Suprapubic skin (tissue), 4 donors: ENCODE measurements at places on chromosomes 11 and 22.

- no peak for DNase-seq
These were observed 27.7 kb downstream of the RTN4R start for GRCh38 chr22:20240447-20240764.

GRCh38 chr11:125980436-125980835 lies 34.6 kb downstream of the VSIG10L2 start:
- no peak for DNase-seq

DNA sequence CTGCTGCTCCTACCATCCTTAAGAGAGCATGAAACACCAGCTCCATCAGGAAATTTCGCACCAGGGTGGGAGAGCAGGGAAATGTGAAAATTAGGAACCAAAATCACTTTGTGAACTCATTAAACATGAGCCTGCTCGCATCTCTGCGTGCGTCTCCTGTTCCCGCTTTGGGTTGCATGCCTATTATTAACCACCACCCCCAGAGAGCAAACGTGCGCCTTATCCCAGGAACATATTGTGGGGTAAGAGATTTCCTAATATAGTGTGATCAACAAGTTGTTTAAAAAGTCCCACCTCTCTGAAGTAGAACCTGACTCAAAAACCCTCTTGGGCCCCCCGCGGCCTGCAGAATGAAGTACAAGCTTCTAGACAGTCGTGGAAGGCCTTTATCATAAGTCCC lies 115.0 kb downstream of the TENM4 start:
- DNase-seq: no peak

GRCh38 chr11:2569731-2570210 lies 125.0 kb downstream of the KCNQ1 start:
- no peak for DNase-seq

GRCh38 chr11:93858121-93858775 lies 7.8 kb upstream of the VSTM5 start:
- DNase-seq: no peak

DNA sequence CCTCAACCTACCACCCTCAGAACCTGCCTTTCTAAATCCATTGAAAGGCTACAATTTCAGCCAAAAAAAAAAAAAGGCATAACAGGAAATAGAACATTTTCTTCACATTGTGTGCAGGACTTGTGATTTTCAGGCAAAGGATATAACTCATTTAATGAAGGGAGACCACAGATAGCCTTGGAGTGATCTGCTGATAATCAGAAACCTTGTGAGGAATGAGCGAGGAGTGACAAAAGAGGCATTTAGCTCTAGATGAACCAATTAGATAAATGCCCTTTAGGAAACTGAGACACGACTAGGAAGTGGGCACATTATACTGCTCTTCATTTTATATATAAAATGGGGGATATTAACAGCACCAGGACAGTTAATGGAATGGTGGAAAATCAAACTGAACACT lies 216.5 kb upstream of the GRIA4 start:
- no peak for DNase-seq

GRCh38 chr11:125170510-125171031 lies 6.0 kb downstream of the PKNOX2 start:
- DNase-seq: no peak

DNA sequence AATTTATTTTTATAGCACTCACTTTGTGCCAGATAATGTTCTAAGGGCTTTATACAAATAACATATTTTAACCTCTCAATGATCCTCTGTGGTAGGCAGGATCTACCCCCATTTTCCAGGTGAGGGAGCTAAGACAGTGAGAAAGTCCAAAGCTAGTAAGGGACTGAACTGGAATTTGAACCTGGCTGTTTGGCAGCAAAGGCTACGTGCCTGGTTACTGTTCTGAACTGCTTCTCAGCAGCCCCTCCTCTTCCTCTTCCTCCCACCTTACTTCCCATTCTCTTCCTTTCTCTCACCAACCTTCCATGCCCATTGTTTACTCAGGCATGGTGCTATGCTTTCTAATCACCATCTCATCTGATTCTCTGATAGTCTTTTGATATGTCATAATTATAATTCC lies 82.0 kb downstream of the INSC start:
- DNase-seq: no peak

DNA sequence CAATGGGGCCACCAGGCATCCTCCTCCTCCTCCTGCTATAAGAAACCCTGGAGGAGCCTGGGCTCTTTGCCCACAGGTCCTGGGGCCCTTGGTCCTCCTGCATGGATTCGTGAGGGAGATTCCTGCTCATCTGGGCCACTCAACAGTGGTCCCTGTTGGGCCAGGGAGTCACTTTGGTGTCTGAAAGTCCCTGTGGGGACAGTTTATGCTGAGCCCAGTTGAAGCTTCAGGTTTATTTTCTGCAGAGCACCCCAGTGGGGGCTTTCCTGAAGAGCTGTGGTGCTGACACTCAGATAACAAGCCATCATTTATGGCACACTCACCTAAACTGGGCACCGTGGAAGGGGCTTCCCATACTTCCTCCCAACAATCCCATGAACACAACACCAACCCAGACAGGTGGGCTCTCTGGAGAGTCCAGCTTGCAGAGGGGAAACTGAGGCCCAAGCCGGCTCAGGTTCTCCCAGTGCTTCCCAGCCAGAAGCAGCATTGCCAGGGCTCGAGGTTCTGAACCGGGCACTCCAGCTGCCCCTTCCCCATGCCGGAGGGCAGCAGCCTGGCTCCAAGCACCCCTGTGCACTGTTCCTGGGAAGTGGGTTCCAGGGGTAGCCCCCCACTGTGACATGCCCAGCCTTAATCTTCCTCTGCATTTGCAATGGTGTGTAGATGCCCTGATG lies 91.3 kb downstream of the MYEOV start:
- DNase-seq: no peak

DNA sequence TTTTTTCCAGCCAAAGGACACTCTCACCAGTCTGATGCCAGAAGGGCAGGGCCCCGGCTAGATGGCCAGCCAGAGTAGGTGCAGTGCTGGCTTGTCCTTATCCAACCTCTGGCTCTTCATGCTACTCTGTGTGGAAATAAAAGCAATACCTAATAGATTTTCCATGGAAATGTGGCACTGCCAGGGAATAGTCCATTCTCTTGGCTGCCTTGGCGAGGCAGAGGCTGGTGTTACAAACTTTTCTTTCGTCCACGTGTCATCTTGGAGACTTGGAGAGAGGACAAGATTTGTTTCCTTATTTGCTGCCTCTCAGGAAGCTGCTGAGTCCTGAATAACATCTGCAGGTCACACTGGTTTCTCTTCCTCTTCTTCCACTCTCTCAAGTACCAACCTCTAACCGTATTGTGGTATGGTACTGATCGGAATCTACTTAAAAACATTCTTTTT lies 17.2 kb upstream of the C1QTNF4 start:
- no peak for DNase-seq

DNA sequence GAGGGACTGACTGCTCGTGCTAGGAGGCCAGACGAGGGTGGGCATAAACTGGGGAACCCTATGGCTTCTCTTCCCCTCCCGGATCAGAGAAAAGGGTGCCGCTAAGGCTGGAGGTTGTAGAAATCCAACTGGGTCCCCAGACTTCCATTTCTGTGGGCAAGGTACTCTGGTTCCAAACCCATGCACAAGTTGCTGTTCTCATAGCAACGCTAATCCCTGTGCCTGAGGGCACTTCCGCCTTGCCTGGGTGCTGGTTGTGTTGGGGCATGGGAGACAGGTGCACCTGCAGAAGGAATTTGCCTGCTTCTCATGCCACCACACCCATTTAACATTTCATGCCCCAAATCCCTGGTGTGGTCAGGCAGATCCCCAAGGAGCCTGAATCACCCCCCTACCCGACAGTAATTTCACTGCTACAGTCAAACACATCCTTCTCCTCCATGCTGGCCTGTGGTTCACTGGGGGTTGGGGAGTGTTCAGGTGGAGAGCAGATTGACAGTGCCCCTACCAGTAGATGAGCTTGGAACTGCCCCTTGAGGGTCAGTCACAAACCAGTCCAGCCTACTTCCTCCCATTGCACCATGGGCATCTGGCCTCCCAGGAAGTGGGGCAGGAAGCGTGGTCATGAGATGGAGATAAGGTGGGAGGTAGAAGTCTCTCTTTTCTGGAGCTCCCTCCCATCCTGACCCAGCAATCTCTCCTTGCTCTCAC lies 1.2 kb downstream of the C2CD2L start:
- no peak for DNase-seq

DNA sequence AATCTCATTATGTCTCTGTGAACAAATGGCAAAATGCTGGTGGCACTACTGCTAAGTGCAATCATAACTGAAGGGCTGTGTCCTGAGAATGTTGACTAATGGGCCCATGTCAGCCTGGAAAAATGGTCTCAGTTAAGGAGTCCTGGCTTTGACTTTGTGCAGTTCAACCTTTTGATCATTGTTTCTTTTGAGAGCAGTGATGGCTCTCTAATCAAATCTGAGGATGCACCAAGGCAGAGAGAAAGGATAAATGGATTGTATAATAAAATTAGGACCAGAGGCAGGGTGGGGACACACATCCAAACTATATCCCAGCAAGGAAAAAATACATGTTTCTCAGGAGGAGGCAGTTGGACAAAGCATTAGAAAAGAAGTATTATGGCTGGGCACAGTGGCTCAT lies 59.6 kb upstream of the SYN3 start:
- DNase-seq: no peak

- DNase-seq: no peak
These were observed 11.3 kb downstream of the NCF4 start for GRCh38 chr22:36872084-36872483.

DNA sequence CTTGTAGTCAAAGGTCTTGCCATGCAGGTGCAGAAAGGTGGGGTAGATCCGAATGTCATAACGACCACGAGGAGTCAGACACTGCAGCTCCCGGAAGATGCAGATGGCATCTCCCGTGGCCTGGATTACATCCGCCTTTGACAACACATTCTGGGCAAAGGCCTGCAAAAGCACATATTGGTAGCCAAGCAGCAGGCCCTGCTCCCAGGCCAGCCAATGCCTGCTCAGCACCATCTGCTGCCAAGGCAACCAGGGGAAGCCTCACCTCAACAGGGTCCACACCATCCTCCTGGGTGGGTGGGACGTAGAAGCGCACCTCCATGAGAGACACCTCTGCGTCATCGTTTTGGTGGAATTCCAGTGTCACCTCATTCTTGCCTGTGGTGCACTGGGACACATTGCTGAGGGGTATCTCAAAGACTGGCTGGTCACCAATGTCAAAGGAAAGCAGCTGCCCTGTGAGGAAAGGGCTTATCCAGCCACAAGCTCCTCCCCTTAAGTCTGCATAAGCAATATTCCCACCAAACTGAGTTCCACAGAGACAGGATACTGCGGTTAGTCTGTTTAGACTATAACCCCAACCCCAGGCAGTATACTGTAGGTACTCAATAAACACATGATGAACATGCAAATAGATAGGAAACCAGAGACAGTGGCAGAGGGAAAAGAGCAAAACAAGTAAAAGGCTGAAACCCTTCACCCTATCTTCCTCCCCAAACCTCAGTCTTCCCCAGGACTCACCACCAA lies 2.8 kb downstream of the SSRP1 start:
- DNase-seq: no peak

- no peak for DNase-seq
These were observed 60.2 kb downstream of the MICAL3 start for GRCh38 chr22:17964156-17964555.

- no peak for DNase-seq
These were observed 16.1 kb downstream of the MICAL2 start for GRCh38 chr11:12126344-12127019.

GRCh38 chr22:47836957-47837356 lies 1074.5 kb downstream of the TBC1D22A start:
- no peak for DNase-seq

- DNase-seq: no peak
These were observed 539 bp upstream of the SLC36A4 start for GRCh38 chr11:93198215-93198845.

- DNase-seq: no peak
These were observed 190.7 kb downstream of the ST3GAL4 start for GRCh38 chr11:126546191-126546590.

GRCh38 chr11:61378713-61379313 lies 13.6 kb upstream of the TMEM216 start:
- peak; percentile 66 for DNase-seq

GRCh38 chr22:42343121-42343454 lies 72.6 kb upstream of the TCF20 start:
- DNase-seq: no peak

DNA sequence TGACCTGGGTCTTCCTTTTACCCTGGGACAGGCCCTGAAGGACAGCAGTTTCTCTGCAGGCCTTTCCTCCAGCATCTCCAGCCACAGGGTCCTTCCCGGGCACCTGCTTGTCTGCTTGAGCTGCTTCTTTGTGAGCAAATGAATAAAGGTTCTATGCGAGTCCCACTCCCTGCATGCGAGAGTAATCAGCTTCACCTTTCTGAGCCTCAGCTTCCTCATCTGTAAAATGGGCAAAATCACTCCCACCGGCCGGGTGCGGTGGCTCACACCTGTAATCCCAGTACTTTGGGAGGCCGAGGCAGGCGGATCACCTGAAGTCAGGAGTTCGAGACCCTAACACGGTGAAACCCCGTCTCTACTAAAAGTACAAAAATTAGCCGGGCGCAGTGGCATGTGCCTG lies 31.1 kb downstream of the IFT27 start:
- DNase-seq: peak; percentile 17

DNA sequence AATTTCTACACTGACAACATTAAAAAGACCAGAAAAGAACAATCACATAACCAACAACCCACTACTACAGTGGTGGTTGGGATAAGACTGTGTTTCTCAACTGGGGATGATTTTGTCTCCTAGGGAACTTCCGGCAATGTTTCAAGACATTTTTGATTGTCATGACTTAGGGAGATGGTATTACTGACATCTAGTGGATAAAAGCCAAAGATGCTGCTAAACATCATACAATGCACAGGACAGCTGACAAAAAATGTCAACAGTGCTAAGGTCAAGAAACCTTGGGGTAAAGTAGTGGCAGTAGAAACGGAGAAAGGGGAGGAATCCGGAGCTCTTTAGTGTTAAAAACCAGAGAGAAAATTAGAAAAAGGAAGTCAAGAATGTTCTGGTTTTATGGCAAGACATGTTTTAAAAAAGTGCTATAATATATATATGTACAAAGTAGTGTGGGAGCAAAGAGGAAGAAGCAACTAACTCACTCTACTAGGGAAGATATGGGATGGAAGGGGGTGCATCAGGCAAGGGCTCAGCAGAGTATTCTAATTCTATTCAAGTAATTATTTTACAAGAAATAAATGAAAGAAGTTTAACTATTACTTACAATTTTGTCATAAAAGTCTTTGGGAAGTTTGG lies 37.2 kb downstream of the CKAP5 start:
- DNase-seq: no peak

- peak; percentile 79 for DNase-seq
These were observed at the start of gene MORC2 for GRCh38 chr22:30968015-30968923. MORC2 (minus strand) TSS chr22:30968774; CDS start chr22:30967889, 885 bp downstream.

- no peak for DNase-seq
These were observed 2.5 kb downstream of the MUC6 start for GRCh38 chr11:1034001-1034400.
